T-helper 1 cell (primary cell): ENCODE measurements at places on chromosomes 3 and 15.

GRCh38 chr3:40169983-40170382 is 139.5 kb upstream of the EIF1B start:
- no peak for DNase-seq

GRCh38 chr3:176873261-176873660 is 324.0 kb downstream of the TBL1XR1 start:
- no peak for DNase-seq

- DNase-seq, result no peak
Measured at GRCh38 chr3:127151992-127152650, 40.8 kb upstream of the PRR23E start.

DNA sequence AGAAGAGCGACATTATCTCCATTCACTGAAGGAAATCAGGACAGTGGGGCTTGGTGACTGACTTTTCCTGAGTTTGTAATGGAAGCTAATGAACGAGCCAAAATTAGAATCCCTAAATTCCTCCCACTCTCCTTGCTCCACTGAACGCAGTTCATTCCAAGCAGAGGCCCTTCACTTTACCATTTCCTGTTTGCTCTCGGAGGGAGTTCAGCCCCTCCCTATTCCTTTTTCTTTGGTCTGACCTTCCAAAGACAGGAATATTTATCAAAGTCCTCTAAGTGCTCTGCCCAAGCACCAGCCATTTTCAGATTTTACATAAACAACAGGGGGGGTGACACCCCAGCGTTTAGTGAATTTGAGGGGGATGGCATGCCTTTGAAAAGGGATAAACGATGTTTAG is 24.0 kb upstream of the PTPRG start:
- DNase-seq, result no peak

- DNase-seq, result no peak
Measured at GRCh38 chr15:32701863-32702262, 15.9 kb upstream of the GREM1 start.
